ENCODE measurements at places on chromosomes 4 and X.

- DNase-seq, result no peak
Observed at GRCh38 chr4:55794053-55794452, 25.5 kb upstream of the EXOC1L start.

- DNase-seq, result no peak
Observed at GRCh38 chr4:61485056-61485455, 284.9 kb downstream of the ADGRL3 start.

DNA sequence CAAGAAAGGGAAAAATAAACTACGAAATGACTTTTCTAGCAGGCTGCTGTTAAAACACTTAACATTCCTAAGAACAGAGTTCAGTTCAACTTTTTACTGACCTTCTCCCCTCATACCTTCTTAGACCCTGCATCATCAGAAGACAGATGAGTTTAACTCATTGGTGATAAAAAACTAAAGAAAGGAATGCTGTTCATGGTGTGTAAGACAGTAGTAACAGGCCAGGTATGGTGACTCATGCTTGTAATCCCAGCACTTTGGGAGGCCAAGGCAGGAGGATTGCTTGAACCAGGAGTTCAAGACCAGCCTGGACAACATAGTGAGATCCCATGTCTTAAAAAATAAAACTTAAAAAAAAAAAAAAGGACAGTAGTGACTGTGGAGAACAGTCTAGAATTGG lies 16.2 kb downstream of the RBM47 start:
- DNase-seq, result no peak

- no peak for DNase-seq
Observed at GRCh38 chrX:105018865-105019264, 201.6 kb downstream of the TEX13A start.

DNA sequence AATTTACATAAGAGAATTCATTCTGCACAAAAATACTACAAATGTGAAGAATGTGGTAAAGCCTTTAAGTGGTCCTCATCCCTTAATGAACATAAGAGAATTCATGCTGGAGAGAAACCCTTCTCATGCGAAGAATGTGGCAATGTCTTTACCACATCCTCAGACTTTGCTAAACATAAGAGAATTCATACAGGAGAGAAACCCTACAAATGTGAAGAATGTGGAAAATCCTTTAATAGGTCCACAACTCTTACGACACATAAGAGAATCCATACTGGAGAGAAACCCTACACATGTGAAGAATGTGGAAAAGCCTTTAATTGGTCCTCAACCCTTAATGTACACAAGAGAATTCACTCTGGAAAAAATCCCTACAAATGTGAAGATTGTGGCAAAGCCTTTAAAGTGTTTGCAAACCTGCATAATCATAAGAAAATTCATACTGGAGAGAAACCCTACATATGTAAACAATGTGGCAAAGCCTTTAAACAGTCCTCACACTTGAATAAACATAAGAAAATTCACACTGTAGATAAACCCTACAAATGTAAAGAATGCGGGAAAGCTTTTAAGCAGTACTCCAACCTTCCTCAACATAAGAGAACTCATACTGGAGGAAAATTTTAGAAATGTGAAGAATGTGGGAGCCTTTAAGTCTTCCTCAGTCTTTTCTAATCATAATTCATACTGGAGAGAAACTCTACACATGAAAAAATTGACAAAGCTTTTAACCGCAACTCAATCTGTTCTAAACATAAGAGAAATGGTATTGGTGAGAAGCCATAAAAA lies 37.4 kb downstream of the ZNF718 start:
- no peak for DNase-seq

GRCh38 chr4:62517716-62518115 lies 1317.6 kb downstream of the ADGRL3 start:
- no peak for DNase-seq

GRCh38 chr4:61312526-61312925 lies 112.4 kb downstream of the ADGRL3 start:
- DNase-seq, result no peak

DNA sequence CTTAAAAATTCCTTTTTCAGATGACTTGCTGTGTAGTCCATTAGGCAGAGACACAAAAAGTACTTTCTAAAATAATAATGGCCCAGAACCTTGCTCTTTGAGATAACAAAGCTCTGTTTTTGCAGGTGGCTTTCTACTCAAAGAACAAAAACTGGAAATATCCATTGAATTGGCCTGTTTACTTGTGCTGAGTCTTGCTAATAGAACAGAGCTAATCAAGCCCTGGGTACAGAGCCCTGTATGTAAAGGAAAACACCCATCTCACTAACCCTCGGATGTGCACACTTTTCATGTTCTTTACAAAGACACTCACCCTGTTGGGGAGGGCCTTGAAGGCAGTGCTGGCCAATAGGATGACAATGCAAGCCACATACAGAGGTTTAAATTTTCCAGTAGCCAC lies 27.0 kb upstream of the LNX1 start:
- DNase-seq, result no peak

GRCh38 chr4:180058691-180059215 lies 2184.4 kb upstream of the TENM3 start:
- peak; percentile 44 for DNase-seq

GRCh38 chr4:22471419-22471818 lies 44.4 kb downstream of the ADGRA3 start:
- no peak for DNase-seq

GRCh38 chr4:113781439-113782040 lies 20.0 kb upstream of the CAMK2D start:
- DNase-seq, result no peak

DNA sequence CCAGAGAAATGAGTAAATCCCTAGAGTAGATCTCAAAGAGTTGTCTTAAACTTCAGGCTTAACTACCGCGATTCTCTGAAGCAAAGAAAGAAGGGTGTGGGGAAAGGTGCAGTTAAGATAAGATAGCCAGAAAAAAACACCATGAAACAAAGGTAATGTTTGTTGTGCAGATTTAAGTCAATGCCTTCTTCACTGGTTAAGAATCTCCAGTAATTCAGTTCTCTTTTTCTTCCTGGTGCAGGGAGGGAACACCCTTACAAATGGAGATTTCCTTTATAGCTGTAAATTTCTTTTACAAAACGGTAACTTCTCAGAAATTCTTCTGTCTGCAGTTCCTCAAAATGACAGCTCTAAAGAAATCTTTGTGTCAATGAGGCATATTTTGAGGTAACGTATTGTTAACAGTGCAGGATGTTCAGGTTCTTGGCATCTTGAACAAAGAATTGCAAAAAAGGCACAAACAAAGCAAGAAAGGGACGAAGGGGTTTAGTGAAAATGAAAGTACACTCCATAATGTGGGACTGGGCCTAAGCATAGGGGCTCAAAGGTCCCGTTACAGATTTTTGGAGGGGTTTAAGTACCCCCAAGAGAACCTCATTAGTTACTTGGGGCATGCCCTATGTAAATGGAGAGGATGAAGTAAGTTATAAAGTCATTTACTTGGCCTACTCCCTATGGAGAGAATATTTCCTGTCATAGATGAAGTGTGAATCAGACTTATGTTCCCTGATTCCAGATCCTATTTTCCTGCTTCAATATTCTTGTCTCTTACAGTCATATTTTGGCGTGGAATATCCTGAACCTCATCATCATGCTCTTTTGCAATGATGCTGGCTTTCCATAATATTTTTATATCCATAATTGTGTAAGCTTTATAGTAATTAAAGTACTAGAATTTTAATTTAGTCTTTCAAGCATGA lies 492.0 kb downstream of the PCDH11X start:
- no peak for DNase-seq

DNA sequence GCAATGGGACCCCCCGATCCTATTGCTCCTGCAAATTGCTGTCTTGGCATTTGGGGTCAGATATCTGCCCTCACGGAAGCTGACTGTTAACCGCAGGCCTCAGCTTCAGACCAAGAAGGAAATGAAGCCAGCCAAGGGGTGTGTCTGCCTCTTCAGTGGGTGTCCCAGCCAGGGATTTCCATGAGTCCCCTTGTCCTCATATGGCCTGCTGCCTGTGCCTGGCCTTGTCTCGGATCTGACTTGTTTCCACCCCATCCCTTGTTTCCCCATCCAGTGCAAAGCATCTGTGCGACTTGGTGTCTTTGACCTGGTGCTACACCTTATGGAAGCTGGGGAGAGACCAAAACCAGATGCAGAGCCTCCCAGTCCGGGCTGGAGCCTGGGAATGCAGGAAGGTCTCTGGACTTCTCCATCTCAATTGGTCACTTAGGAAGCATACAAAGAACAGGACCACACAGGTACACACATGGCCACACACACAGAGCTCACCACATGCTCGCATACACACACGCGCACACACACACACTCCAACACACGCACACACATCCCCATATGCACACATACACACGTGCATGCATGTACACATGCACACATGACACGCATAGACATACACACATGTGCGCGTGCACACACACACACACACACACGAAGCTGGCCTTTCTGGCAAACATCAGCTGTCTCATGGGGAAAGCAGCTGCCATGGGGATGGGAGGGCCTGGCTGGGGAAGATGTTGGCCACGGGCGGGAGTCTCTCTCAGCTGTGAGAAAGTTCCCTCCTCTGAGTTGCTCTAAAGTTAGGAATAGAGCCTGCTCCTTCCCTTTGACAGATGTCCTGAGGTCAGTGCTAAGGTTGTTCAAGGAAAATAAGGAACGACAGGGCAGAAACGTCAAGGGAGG lies 65.5 kb downstream of the CRMP1 start:
- no peak for DNase-seq

DNA sequence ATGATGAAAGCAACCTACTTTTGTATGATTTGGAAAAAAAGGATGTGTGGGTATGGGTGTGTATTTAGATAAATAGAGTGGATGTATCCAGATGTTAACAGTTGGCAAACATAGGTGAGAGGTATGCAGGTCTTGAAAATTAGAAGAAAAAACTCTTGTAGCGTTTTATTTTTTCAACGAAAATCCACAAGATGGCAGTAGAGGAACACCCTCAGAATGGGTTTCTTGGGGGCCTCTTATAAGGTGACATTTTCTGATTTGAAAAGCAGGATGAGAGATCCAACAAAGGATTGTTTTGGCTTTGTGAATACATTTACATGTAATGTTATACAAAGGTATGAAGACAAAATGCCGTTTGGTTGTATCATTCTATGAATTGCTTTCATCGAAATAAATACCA lies 68.3 kb downstream of the FMR1NB start:
- DNase-seq, result peak; percentile 3

GRCh38 chr4:74133786-74134499 lies 24.0 kb upstream of the MTHFD2L start:
- peak; percentile 26 for DNase-seq

DNA sequence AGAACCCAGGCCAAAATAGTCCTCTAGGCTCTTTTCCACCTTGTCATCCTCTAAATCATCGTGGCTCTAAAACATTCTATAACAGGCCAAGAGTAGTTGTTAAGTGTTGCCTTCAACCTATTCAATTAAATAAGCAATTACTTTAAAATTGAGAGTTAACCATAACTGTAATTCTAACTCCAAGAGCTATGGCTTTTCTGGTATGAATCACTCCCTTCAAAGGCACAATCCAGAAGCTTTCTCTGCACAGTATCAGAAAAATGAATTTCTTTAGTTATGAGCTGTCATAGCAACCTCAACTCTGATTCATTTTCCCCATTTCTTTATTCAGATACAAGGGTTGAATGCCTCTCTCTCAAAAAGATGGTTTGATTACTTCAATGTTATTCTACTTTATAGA lies 21.7 kb downstream of the INPP4B start:
- no peak for DNase-seq

DNA sequence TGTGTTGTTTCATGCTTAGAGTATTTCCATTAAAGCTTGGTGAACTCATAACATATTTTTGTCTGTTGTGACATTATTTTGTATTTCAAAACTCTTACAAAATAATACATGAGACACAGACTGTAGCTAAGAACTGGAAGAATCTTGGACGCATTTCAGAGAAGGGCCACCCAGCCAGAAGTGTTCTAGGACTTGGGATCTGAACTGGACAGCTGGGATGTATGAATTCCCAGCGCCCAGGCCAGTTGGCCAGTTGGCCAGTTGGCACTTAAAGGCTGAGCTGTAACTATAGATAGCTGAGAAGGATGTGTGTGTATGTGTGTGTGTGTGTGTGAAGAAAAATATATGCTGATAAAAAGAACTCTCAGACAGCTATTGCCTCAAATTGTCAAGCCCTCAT lies 193.4 kb upstream of the GPR101 start:
- DNase-seq, result no peak

- peak; percentile 12 for DNase-seq
Observed at GRCh38 chrX:21798677-21799219, 40.7 kb upstream of the MBTPS2 start.

DNA sequence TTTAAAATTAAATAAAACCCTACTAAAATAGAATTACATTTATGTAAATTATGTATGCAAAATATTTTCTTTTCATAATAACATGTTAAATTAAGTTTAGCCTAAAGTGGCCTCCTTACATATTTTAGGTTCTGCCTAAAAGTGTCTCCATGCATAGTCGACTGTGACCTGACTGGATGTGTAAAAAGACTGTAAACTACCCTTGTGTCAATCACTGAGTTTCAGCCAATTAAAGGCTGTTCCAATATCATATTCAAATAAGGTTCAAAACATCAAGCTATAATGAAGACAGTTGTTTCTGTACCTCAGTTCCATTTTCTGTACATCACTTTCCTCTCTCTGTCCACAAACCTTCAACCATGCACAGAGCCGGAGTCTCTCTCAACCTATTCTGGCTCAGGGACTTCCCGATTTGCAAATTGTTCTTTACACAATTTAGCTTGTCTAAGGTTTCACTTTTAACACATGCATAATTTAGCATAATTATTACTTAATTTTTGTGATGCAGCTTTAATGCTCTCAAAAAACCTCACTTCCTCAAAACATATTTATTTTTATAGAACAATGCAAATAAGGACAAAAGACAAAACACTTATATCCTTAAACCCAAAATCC lies 60.1 kb downstream of the SH3RF1 start:
- no peak for DNase-seq

- no peak for DNase-seq
Observed at GRCh38 chrX:40495659-40496058, 85.1 kb upstream of the ATP6AP2 start.

GRCh38 chrX:115564243-115564642 lies 3.3 kb downstream of the PLS3 start:
- DNase-seq, result no peak

- no peak for DNase-seq
Observed at GRCh38 chrX:129041319-129041718, 482.0 kb downstream of the SMARCA1 start.

GRCh38 chrX:15854080-15854655 lies 445 bp downstream of the AP1S2 start:
- DNase-seq, result no peak

DNA sequence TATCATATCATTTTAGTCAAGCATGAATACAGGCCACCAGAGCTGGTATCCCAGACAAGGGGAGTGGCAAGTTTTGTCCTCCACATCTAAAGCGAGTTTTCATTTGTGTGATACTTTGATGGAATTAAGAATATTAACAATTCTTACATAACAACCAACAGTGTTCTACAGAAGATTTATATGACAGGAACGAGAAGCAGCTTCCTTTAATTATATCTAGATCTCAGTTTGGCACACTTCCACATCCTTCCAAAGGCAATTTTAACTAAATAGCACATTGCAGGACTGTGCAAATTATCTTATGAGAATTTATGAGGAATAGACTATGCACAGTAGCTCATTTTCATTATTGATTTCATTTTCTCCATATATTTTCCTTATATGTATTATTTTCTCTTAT lies 121.2 kb upstream of the GUCY1A1 start:
- DNase-seq, result no peak

GRCh38 chr4:6265546-6265945 lies 4.1 kb upstream of the WFS1 start:
- DNase-seq, result no peak

GRCh38 chr4:76532805-76533204 lies 97.8 kb downstream of the SHROOM3 start:
- DNase-seq, result no peak
